ENCODE measurements at places on chromosomes 16 and 17.

DNA sequence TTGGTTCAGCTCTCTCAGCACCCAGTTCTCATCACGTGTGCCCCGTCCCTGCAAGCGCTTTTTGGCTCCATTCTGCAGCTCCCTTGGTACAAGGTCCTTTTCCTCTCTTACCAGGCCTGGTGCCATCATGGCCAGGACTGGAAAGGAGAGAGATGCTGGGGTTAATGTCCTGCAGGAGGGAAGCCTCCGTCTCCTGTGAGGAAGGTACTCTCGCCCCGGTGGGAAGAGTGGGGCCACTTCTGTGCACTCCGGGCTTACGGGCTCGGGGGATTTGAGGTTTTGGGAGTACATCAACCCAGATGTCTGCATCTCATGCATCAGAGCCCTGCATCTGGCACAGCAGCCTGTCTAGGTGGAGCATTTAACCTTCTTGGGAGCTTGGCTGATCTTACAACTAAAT is 10.1 kb downstream of the CTRB2 start:
- no peak for DNase-seq

- peak; percentile 99 for DNase-seq
These were observed 985 bp upstream of the SLFN12 start for GRCh38 chr17:35433075-35433894.

- DNase-seq, result no peak
These were observed 202.5 kb downstream of the MSI2 start for GRCh38 chr17:57458718-57459285.

- DNase-seq, result no peak
These were observed 4.2 kb upstream of the PRSS27 start for GRCh38 chr16:2724088-2724676.

GRCh38 chr17:3630781-3631180 is 5.3 kb downstream of the SHPK start:
- no peak for DNase-seq

GRCh38 chr16:14502256-14502875 is 127.7 kb downstream of the PARN start:
- no peak for DNase-seq

GRCh38 chr16:49620158-49620868 is 235.6 kb downstream of the ZNF423 start:
- DNase-seq, result peak; percentile 74

DNA sequence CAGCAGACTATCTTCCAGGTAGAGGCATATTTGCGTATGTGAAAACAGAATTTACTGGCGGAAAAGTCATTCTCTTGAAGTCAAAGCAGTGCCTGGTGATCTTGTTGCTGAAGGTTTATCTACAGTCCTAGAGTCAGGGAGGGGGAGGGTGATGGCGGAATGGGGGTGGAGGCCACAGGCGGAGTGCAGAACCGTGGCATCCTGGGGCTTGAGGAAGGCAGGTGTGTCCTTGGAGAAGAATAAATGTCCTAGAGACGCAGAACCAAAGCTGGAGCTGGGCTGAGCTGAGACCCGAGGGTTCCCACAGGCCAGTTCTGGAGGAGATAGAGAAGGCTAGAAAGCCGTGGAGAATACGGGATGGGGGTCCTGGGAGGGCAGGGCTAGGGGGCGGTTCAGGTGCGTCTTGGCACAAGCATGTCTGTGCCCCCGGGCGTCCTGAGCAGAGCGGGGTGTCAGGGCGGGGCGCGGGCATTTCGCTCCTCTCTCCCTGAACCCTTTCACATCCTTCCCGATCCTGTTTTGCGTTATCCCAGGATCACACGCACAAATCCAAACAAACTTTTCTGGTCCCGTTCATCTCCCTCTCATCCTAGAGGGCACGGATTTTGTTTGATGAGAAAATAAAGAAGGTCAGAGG is 76.9 kb upstream of the CREBBP start:
- DNase-seq, result no peak

DNA sequence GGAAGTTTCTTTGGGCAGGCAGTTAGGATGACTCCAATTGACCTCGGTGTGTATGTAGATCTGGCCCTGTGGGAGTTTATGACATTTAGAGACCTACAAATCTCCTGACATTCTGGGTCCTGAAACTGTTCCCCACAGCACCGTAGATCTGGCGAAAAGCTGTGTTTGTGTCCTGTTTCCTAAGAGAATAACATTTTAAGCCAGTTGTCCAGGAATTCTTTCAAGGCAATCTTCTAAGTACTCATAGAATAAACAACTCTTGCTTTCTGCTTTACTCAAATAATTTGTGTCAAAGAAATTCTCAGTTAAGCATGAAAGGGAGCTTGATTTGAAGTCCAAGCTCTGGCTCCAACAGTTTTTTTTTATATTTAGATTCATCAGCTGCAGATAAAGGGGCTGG is 78.5 kb upstream of the ELAC2 start:
- DNase-seq, result no peak

- no peak for DNase-seq
These were observed 801 bp downstream of the CHAD start for GRCh38 chr17:50467855-50468303.

- DNase-seq, result peak; percentile 56
These were observed 219.5 kb downstream of the NTN1 start for GRCh38 chr17:9240659-9241370.

Measured in fibroblast of mammary gland (primary cell).